ENCODE measurements at places on chromosomes 5 and 9. TPM values are rescaled to one million over a fixed set of nuclear protein-coding genes. Genes with fewer than 3 reads are reported as not detected.

The TAF11L13 gene
- total RNA-seq = not detected

The SECISBP2 gene
- 37.7 TPM for total RNA-seq

GRCh38 chr9:137564134-137564533, 12.5 kb downstream of the MRPL41 start:
- DNase-seq = no peak

- no peak for DNase-seq
Measured at GRCh38 chr9:112831969-112832368, 58.7 kb downstream of the SLC46A2 start.

DNA sequence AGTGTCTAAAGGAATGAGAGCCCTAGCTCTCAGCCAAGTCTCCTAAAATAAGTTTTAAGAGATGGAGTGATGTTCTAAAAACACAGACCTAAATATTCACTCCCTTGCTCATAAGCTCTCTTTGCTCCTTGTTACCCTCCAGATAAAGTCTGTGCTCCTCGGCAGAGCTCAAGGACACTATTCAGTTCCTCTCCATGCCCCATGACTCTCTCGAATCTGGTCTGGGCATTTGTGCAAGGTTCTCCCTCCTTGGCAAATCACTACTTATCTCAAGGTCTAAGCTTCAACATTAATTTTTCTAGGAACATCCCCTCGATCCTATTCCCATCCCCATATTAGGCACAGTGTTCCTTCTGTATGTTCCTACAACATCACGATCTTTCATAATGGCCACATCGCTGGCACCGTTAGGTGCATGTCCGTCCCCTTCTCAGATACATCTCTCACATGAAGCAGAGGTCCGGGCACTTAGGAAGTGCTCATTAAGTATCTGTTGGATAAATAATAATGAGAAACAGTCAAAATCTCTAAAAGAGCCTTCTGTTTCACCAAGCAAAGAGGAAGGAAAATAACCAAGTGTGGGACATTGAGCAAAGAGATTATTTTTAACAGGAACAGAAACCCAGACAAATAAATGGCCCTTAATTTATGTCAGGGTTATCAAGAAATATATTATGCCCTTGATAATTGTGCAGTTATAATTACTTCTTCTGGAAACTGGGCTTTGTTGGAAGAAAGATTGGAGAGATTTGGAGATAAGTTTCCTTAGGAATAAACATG, 85.9 kb upstream of the HTR4 start:
- no peak for DNase-seq

DNA sequence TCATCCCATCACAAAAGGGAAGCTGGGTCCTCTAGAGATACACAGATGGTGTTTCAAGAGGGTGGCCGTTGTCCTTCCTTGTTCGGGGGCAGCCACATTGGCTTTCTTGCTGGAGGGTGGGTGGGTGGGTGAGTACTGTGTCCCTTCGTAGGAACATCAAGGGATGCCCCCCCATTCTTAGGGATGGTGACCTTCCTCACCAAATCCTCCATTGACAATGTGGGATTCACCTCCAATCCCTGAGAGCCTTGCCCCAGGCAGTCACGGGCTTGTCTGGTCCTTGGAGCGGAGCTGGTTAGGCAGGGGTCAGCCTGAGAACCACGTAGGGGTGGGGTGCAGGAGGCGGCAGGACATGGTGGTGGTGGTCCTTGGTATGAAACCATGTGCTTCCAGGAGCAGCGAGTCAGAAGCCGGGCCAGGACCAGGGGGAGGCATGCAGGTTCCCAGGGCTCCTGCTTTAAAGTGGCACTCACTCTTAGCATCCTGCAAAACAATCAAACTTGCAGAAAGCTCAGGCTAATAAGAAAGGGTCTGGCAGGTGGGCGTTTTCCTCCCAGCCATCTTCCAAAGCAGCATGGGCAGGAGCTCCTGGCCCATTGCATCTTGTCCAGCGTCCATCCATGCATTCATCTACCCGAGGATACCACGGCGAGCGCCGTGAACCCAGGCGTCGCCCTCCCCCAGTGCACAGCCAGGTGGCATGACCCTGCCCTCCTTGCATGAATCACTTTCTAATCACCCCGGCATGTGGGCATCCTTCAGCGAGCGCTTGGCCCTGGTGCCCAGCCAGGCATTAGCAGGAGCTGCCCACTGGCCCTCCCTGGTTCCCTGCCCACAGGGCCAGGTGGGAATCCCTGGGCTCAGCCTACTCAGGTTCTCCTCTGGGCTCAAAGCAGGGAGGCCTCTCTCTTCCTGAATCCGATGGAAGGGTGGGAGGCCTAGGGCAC, 76.4 kb downstream of the NTNG2 start:
- no peak for DNase-seq

DNA sequence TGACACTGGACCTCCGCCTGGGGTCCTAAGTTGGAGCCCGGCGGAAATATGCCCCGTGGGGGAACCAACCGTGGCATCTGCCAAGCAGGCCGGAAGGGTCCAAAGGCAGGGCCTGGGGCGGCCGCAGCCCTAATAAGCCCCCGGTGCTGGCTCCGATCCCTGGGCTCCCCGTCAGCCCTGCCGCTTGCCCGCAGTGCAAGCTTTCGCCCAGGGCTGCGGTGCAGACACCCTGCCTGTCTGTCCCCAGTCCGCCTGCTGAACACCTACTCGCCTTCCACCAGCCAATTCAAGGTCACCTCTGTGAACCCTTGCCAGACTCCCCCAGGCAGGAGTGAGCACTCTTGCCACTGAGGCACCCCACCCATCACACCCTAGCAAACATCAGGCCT, 502 bp upstream of the PTGR1 start:
- no peak for DNase-seq

Data from liver (tissue), 10 donors.